ENCODE measurements at places on chromosomes 5 and 9. TPM values are rescaled to one million over a fixed set of nuclear protein-coding genes. Genes with fewer than 3 reads are reported as not detected.

Gene GLRX
- 67.1 TPM for total RNA-seq

Gene STPG3
- not detected for total RNA-seq

Gene FOXI1
- total RNA-seq, result not detected

Gene ORM2
- not detected for total RNA-seq

Gene PKD2L2
- total RNA-seq, result not detected

Gene OMD
- total RNA-seq, result not detected

Gene CEMIP2
- total RNA-seq, result 57.0 TPM

Gene CAMK2A
- total RNA-seq, result not detected

Gene TMEM38B
- total RNA-seq, result 17.9 TPM

Gene FAM163B
- total RNA-seq, result not detected

Gene TEX48
- total RNA-seq, result 1.6 TPM

Gene SHOC1
- total RNA-seq, result not detected

Gene PPP3R2
- total RNA-seq, result not detected

Gene OCLN
- total RNA-seq, result 1.9 TPM

Gene C5orf24
- 29.7 TPM for total RNA-seq

Gene CCNJL
- 0.23 TPM for total RNA-seq

Gene LRRC19
- not detected for total RNA-seq

Gene OGN
- total RNA-seq, result not detected

Gene EGR1
- total RNA-seq, result 10.0 TPM

Gene PALM2AKAP2
- total RNA-seq, result not detected

Gene RASGEF1C
- total RNA-seq, result not detected

Gene EQTN
- total RNA-seq, result not detected

Gene MCC
- 7.5 TPM for total RNA-seq

Gene FAM13B
- 38.8 TPM for total RNA-seq

Gene MORN5
- not detected for total RNA-seq

Gene PCDHB5
- not detected for total RNA-seq

Gene SMIM15
- 59.6 TPM for total RNA-seq

Gene PCDHB13
- not detected for total RNA-seq

Gene KIF20A
- total RNA-seq, result 64.3 TPM

Gene RAB3C
- not detected for total RNA-seq

Gene EIF4E1B
- total RNA-seq, result not detected

Gene OTULINL
- 61.5 TPM for total RNA-seq

Gene STOM
- 131 TPM for total RNA-seq

Gene GNA14
- total RNA-seq, result not detected

Gene CAMSAP1
- 20.3 TPM for total RNA-seq
